ENCODE measurements at places on chromosomes 16 and 17.

DNA sequence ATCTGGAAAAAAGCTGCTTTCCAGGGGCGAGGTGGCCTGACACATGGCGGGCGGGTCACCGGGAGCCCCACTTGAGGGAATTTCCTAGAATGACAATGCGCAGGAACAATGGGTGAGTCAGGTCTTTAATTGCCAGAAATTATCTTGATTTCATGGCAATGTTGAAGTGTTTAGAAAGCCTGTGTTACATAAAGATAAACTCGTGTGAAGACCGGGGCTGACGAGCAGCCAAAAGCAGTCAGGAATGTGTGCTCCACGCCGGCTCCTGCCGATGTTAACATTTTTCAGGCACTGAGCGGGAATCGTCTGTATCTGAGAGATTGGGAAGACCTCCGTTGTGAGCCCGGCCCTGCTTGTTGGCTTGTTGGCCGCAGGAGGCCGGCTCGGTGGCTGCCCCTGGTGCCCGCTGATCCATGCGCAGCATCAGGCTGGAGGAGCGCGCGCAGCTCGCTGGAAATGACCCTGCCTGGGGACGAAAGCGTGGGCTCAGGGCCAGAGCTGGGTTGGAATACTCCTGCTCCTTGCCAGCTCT lies 353.1 kb downstream of the FOXL1 start:
- no peak for DNase-seq

DNA sequence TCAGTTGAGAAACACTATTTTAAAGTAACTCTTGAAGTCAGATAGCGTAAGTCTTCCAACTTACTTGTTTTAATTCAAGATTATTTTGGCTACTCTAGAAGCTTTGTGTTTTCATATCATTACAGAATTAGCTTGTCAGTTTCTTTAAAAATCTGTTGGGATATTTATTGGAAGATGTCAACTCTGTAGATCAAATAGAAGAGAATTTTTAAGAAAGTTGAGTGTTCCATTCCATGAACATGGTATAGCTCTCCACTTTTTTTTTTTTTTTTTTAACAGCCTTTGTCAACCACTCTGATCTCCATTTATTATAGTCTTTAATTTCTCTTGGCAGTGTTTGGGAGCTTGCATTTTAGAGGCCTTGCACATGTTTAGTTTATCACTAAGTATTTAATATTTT lies 28.7 kb downstream of the NLK start:
- no peak for DNase-seq

DNA sequence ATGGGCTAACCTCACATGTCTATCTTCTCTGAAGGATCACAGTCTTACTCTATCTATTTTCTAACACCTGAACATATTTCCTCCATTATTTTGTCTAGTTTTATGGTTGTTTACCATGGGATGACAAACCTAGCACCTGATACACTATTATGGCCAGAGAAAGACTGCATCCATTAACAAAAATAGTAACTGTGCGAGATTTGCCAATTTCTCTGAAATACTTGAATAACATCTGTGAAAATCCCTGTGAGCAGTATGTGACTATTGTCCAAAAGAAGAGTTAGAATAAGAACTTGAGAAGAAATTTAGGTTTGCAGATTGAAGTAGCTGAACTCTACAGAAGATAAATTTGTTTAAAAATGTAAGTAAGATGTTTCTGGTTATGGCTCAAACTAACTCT lies 142.0 kb upstream of the CDH11 start:
- no peak for DNase-seq

DNA sequence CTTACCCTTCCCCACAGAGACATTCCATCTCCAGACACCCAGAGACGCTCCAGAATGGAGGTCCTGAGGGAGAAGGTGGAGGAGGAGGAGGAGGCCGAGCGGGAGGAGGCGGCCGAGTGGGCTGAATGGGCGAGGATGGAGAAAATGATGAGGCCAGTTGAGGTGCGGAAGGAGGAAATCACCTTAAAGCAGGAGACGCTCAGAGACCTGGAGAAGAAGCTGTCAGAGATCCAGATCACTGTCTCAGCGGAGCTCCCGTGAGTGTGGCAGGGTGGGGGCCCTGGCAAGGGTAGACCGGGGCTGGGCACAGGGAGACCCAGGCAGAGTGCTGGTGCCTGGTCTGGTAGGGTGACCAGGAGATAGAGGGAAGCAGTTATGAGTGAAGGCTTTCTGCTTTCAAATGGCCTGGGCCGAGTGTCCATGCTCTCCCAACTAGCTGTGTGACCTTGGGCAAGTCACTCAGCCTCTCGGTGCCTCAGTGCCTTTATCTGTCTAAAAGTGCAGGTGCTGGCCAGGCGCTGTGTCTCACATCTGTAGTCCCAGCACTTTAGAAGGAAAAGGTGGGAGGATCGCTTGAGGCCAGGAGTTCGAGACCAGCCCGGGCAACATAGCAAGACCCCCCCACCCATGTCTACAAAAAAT lies 3.4 kb downstream of the DRC7 start:
- DNase-seq, result no peak

GRCh38 chr17:42193969-42194899 lies at the start of gene GHDC:
GHDC (minus strand) TSS chr17:42194494; CDS start chr17:42193581, 913 bp downstream.
- peak; percentile 85 for DNase-seq

GRCh38 chr16:67449336-67449735 lies 18.4 kb downstream of the HSD11B2 start:
- DNase-seq, result no peak

GRCh38 chr16:89118361-89119165 lies 24.9 kb downstream of the ACSF3 start:
- no peak for DNase-seq

- no peak for DNase-seq
Measured at GRCh38 chr16:79217375-79218011, 383.0 kb downstream of the MAF start.

GRCh38 chr16:86355531-86355930 lies 154.8 kb upstream of the FOXF1 start:
- no peak for DNase-seq

GRCh38 chr17:69057280-69057679 lies 3.4 kb downstream of the ABCA9 start:
- no peak for DNase-seq
